ENCODE measurements at places on chromosomes 1 and 21.

GRCh38 chr21:41730367-41730765, 36.5 kb downstream of the RIPK4 start:
- DNase-seq: no peak

DNA sequence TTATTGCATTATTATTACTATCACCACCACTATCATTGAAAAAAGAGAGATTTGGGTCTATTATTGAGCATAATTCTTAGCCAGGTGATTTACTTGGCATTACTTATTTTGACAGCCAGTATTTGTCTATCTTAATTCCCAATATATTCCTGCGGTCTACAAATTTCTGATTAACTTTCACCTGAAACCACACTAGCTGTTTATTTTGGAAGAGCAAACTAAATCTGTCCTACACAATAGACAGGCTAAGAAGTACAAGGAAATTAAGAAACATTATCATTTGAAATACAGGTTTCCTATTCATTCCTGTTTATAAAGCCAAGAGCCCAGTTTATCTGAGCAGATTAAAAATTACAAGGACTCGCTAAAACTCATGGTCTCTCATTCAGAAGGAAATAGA, 6.9 kb upstream of the LYST start:
- DNase-seq: no peak

GRCh38 chr21:42705746-42706374, 52.4 kb downstream of the PDE9A start:
- DNase-seq: no peak

DNA sequence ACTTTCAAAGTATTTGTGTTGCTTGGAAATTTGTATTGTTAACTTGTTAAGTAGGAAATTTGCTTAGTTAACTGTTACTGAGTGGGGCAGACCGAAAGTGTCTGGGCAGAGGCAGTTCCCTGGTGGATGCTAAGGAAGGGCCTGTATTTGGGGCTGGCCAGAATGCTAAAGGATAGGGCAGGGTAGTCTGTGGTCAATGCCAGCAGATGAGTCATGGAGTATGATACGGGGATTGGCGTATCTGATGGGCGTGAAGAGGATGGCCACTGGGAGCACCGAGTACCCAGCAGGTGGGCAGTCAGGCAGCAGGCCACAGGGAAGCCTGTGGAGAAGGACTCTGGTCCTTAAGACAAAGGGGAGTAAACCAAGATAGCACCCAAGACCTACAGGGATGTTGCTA, 46.6 kb upstream of the SCAF4 start:
- no peak for DNase-seq

DNA sequence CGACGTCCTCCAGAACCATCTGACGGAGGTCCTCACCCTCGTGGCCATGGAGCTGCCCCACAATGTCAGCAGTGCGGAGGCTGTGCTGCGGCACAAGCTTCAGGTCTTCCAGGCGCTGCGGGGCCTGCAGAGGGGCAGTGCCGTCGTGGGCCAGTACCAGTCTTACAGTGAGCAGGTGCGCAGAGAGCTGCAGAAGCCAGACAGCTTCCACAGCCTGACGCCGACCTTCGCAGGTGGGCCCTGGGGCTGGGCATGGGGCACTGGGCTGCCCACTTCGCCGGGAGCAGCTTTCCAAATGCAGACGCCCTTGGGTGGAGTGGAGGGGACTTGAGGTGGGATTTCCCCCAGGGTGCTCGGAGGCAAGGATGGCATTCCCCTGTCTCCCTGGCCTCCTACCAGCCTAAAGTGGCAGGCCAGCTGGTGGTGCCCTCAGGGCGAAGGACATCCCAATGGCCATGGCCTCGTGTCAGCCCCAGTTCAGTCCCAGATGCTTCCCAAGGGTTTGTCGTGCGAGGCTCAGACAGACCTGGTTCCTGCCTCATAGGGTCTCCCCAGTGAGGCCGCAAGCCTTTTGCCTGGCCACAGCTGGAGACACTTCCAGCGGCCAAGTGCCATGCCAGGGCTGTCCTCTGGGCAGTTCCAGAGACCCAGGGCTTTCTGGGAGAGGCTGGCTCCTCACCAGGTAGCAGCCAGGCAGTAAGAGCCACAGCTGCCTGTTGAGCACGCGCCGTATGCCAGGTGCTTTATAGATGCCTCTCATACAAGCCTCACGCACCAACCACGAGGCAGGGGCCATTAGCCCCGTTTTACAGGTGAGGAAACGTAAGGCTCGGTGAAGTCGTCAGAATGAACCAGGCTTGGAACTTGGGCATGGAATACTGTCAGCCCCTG, 27.8 kb downstream of the H6PD start:
- no peak for DNase-seq

DNA sequence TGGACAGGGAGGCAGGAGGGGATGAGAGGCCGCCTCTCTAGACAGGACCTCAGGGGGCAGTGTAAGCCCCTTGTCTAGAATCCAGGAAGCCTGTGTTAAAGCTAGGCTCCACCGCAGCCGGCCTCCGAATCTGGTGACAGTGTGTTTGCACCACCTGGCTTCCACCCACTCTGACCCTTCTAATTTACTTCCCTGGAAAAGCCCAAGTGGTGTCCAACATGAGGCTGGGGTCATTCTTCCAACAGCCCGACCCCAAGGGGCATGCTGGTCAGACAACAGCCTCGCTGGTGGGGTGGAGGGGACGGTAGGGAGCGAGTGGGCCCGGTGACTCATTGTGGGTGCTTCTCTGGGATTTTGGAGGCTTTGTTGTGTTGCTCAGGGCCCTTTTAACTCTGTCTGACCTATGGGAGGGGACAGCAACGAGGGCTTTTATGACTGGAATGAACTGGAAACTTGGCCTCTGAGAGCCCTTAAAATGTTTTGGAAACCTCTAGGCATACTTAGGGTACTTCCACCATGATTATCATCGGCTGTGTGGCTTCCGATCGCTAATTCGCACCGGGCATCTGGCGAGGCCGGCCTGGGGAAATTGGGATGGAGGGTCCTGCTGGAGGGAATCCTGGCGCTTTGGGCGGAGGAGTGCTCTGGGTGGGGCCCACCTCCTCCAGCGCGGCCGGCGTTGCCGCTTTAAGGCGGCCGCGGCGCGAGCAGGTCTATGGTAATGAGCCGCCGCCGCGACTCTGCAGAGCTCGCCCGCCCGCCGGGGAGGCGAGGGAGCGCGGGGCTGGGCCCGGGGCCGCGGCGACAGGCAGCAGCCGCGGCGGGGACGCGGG, at the start of gene CELSR2:
Gene CELSR2 (plus strand): TSS at position 743 of the 833 bp plus-strand sequence. CDS start 541 bp downstream, outside the sequence.
- peak; percentile 45 for DNase-seq

DNA sequence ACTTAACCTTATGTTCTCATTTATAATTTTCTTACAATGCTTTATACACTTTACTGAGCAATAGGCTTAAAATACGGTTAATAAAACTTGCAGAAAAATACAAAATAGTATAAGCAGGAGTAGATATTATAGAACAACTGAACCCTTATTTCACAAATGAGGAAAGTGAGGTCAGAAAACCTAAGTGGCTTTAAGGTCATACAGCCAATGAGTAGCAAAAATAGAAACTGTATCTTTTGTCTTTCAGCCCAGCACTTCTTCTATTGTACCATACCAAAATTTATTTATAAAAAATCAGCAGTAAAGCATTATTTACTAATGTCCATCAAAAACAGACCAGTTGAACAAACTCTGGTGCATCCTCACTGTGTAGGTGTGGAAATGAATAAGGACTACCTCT, 11.6 kb downstream of the FBXO42 start:
- DNase-seq: no peak

DNA sequence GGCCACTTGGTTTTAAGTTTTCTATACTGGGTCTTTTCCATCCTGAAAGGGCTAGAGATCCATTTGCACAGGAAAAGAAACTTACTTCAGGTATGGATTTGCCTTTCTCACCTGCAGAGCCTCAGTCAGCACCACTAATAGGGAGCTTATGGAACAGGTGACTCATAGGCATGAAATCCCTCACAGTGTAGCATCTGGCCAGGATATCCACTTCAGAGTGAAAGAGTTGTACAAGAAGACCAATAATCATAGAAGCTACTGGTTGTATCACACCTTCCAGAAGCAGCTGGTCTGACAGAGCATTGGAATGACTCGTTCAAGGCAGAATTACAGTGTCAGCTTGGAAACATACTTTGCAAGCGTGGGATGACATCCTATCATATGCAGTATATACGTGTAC, 26.3 kb upstream of the SYT14 start:
- no peak for DNase-seq

GRCh38 chr1:99456536-99456935, 189.4 kb upstream of the PALMD start:
- DNase-seq: no peak

GRCh38 chr1:112337028-112337531, 58.9 kb upstream of the CTTNBP2NL start:
- DNase-seq: no peak

- DNase-seq: no peak
These were observed 12.0 kb upstream of the FMO2 start for GRCh38 chr1:171173069-171173468.

- no peak for DNase-seq
These were observed 27.2 kb upstream of the BCL10 start for GRCh38 chr1:85303440-85304162.

DNA sequence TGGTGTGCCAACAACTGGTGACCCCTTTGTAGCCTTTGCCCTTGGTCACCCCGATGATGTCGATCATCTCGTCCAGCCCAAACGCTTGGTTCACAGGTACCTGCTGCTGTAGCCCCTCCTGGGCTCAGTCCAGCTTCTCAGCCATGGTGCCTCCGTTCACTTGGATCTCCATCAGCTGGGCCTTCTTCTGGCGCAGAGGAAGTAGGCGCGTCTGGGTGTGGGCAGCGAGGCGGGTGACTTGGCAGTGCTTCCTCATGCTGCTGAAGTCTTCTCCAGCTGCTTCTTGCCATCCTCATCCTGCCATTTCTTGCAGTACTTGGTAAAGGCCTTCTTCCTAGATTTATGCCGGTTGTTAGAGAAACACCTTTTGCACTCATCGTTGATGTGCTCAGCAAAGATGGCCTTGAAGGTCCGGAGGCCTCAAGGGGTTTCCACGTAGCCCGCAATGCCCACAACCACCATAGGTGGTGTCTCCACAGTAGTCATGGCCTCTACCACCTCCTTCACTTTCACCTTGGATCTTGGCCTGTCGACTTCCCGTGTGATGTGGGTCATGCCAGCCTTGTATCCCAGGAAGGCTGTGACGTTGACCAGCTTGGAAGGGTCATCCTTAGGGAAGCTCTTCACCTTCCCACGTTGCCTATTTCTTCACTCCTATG, 13.0 kb downstream of the DOP1B start:
- no peak for DNase-seq

GRCh38 chr1:198558402-198558801, 17.9 kb upstream of the ATP6V1G3 start:
- no peak for DNase-seq

- DNase-seq: no peak
These were observed 66.1 kb downstream of the CD2 start for GRCh38 chr1:116820369-116820768.
